ENCODE measurements at places on chromosomes 2 and 18.

DNA sequence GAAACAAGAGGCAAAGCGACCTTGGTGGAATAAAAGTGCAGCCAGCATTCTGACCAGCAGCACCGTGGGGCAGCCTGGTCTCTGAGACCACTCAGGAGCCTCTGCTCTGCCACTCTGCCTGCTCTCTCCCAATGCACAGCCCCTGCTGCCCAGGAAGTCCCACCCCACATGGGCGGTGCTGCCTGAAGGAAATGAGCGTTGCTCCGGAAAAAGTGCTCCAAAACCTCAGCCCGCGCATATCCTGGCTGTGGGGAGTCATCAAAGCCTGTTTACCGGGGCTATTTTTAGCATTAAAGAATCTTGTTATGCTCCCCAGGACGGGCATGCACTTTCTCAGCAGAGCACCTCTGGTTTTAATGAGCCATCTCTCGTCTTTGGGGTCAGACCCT, 54.5 kb downstream of the EPAS1 start:
- DNase-seq, result no peak

DNA sequence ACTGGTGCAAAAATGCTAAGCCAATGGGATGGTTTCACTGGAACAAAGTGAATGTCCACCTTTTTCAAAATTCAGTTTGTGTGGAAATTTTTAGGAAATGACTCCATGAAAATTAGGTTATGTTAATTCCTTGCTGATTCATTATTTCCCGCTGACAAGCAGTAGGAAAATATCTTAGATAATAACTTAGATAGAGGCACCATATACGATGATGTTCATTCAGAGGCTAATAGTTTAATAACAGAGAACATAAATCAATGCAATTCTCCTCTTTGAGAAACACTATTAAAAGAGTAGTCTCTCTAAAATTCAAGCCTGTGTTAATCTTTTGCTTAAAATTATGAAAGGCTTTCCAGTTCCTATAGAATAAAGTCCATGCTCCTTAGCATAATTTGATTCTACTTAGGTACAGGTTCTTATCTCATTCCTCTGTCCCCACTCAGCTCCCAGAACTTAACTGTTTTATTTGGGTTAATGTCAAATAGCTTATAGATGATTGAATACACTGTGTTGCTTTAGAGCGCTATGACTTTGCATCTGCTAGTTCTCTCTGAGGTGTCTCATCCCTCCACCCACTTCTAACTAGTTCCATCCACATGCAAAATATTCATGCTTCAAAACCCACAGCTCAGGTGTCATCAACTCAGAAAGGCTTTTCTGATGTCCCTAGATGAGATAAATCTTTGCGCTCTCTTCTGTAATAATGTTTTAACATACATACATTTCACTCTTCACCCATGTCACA, 503.6 kb downstream of the ERBB4 start:
- no peak for DNase-seq

- DNase-seq, result no peak
These were observed 17.6 kb downstream of the FBXO11 start for GRCh38 chr2:47888581-47889280.

DNA sequence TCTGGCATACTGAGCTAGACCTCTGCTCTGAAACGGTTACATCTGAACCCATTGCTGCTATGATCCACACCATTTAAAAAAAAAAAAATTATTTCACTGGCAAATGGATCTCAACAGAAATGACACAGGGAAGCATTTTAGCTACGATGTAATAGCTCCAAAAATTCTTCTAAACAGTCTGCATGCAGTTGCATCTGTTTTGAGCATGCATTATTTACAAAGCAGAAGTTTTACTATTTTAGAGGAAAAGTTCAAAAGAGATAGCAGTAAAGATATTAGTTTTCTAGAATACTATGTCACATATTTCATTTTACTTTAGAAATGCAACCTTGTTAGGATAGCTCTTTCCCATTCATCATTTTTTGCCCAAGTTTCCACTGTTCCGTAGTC, 265.7 kb downstream of the MEIS1 start:
- no peak for DNase-seq

DNA sequence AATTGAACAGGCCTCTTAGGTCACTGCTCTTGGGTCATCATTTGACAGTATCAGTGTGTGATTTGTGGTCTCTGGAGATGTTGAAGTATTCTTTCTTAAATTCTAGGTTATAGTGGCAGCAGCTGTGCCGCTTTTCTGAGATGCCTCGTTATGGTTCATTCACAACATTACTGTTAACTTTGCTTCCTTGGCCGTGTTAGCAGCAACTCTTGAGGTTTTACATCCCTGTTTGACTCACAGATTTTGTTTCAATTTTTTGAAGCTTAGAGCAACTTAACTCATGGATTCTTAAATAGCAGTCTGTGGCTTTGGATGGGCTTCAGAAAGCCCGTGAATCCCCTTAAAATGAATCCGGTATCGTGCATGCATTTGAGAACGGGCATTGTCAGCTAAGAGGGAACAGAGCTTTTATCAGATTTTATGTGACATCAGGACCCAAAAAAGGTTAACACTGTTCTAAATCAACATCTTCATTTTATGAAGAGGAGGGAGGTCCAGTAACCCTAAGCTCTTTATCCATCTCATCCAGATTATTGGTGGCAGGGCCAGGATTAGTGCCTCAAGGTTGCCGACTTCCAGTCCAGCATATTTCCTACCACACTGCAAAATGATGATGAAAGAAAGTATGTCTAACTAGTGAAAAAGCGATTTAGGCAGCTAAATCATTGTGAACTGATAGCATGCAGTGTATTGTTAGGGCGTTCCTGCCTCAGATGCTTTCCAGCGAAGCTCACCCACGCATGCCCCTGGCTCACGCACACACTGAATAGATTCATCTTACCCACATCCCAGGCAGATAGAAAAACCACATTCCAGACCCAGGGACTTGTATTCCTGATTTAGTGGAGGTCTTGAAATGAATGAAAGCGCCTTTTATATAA, 5.1 kb downstream of the TRIB2 start:
- no peak for DNase-seq

DNA sequence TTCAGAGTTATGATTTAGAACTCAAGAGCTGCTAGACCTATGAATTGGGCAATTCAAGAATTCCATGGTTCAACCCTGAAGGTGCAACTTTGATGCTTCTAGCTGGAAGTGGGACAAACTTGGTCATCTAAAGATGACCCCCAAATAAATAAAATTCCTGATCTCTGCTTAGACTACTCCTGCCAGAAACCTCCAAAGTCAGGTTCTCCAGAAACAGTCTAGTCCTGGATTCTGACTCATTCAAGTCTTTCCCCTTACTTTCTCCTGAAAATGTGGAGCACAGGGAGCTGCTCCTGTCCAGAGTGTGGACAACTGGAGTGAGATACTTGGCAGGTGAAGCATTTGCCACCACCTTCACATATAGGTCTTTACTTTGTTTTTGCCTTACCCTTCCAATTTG, 557.7 kb upstream of the TNP1 start:
- no peak for DNase-seq

DNA sequence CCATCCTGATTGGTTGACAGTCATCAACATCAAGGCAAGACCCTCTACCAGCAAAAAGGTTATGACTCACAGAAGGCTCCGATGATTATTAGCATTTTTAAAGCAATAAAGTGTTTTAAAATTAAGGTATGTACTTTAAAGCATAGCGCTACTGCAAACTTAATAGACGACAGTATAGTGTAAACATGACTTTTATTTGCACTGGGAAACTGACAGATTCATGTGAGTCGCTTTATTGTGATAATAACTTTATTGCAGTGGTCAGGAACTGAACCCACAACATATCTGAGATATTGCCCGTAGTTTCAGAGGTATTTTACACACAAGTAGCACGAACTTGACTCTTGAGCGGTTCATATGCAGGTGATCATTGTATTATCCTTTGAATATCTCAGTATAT, 249.1 kb downstream of the LTBP1 start:
- no peak for DNase-seq

DNA sequence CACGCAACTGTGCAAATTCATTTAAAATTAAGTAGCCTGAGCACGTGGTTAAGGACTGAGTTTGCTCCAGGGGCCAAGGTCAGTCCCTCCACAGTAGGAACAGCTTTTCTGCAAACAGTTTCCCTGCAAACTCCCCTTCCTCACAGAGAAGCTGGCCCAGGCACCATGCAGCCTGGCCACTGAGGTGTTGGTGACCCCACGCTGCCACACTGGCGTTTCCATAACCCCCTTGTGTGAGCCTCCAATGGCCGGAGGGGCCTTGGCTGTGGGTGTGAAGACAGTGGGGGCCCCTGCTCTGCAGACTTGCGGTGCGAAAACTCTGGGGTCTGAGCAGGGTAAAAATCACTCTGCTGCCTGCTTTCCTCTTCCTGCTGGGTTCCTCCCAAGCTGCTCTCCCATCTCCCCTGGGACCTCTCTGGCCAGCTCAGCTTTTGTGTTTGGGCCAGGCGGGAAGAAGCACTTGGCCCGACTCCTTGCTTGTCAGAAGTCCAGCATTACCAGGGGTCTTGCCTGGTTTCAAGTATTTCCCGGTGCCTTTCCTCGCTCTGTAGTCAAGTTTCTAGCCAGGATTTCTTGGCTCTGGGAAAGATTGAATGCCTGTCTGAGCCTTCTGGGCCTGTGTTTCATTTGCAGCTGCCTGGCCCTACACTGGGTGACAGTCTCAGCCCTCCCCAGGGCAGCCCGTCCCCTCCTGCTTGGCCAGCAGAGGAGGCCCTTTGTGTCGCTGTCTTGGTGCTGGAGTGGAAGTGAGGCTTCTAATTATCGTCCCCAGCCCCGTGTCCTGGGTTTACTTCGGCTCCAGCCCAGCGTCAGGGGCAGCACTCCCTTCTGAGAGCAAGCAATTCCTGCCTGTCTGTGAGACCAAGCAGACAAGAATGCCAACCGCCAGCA, 131.4 kb upstream of the SLC1A4 start:
- peak; percentile 62 for DNase-seq

DNA sequence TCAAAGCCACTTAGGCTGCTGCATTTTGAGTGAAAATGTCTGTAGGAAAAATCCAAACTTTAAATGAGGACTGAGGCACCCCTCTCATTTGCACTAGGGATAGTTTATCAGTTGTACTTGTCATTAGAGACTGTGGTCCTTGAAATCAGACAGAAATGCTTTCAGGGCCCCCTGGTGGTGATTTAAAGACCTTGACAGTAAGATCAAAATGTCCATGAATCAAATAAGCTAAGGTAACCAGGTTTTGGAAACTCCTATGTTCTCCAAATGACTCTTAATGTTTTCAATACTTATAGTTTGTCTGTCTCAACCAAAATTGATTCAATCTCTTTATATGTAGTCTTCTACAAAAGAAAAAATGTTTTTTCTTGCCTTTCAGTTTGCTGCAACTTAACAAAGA, 28.8 kb upstream of the DDX18 start:
- DNase-seq, result peak; percentile 67

DNA sequence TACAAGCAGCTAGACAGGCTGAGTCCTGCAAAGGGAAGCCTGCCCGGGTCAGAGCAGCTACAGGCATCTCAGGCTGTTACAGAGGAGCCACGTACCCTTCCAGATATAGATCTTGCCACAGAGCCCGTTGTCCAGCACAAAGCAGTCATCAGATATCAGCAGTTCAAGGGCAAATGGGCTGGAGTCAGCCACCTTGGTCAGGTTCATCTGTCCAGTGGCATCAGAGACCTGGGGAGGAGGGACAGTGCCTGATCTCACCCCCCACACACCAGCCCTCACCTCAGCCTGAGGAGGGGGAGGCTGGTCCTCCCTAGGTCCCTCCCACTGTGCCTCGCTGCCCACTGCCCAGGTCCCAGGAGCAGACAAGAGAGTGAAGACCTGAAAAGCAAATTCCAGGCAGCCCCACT, 12.2 kb downstream of the CAPG start:
- no peak for DNase-seq

- peak; percentile 42 for DNase-seq
These were observed 1.3 kb upstream of the CYP26B1 start for GRCh38 chr2:72148837-72149555.

- DNase-seq, result no peak
These were observed 62.2 kb downstream of the COL6A3 start for GRCh38 chr2:237351796-237352195.

- no peak for DNase-seq
These were observed 13.3 kb upstream of the DUSP2 start for GRCh38 chr2:96158554-96158940.

DNA sequence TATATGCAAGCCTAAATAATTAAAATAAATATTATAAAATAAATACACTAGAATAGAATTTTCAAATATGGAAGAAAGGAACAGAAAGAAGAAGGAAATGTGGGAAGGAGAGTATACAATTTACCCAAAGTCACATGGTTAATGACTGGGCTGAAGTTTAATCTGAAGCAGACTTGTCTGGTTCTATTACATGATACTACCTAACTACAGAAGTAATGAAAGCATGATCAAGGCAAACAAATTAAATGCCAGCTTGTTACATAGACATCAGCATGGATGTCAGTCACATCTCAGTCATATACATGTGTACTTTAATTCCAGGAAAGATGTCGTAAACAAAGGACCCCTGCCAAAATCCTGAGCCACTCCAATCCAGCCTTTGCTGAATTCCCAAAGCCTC, 1060.8 kb downstream of the CNTNAP5 start:
- no peak for DNase-seq

GRCh38 chr18:54958704-54959625, at the start of gene CCDC68:
Gene CCDC68 (minus strand): TSS chr18:54959461. CDS start chr18:54942791, 16,670 bp downstream.
- DNase-seq, result peak; percentile 76

DNA sequence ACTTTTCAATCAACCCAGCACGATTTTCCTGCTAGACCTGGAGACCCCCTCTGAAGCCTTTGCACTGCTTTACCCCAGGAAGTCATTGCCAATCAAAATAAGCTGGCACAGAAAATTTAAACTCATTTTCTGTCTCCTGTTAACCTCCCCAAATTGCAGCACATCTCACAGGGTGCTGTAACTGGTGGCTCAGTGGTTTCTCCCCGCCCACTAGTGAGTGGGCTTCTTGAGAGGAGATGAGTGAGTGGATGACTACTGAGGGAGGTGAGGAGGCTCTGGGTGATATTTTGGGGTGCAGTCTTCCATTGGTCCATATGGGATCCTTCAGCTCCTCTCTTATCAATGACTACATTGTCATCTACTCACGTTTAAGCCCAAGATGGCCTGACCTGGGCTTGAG, 239.8 kb upstream of the HS6ST1 start:
- no peak for DNase-seq

DNA sequence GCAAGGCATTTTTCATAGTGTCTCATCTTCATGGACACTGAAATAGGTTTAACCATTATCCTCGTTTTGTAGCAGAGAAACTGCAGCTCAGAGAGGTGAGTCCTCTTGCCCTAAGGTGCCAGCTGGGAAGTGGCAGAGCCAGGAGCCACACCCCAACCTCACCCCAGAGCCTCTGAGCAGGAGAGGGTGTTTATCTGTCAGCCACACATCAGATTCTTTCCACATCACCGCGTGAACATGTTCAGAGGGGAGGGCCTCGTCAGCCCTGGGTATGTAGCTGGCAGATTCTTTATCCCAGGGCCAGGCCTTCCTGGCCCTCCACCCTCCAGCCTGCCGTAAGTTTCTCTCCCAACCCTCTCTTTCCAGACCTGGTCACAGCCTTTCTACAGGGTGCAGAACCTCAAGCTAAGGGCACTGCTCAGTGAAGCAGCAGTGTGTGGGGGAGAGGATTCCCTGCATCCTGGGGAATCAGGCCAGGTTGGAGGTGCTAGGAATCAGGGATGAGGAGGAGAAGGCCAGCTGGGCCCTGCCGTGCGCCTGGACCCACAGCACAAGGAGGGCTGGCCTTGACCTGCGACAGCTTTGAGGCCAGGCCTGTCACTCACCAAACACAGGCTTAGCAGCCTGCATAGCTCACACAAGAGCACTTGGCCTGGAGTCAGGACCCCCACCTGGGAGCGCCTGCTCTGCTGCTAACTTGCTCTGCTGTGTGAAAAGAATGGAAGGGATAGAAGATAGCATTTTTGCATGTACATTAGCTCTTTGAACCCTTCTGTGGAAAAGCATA, 111.3 kb upstream of the MCFD2 start:
- DNase-seq, result no peak
